ENCODE measurements at places on chromosomes 2 and 18. TPM values are rescaled to one million over a fixed set of nuclear protein-coding genes. Genes with fewer than 3 reads are reported as not detected.

- H3K4me3 ChIP-seq = peak overlapping the region; percentile 73
- no peak for DNase-seq
- H3K36me3 ChIP-seq = no peaks in the 10 kb centered on the region
- H3K27me3 ChIP-seq = peaks cover 38% of the 10 kb centered on the region
- H3K27ac ChIP-seq = no peak overlapping the region
- H3K4me1 ChIP-seq = peaks cover 31% of the 10 kb centered on the region
Measured at GRCh38 chr18:77133051-77133834, 660 bp upstream of the MBP start.

GRCh38 chr2:238160206-238161129 lies 1.7 kb downstream of the ERFE start:
- no peak overlapping the region for H3K27ac ChIP-seq
- peaks cover 80% of the 10 kb centered on the region for H3K27me3 ChIP-seq
- H3K4me3 ChIP-seq = no peak overlapping the region
- no peaks in the 10 kb centered on the region for H3K36me3 ChIP-seq
- DNase-seq = peak; percentile 31

GRCh38 chr2:16361261-16361995 lies 304.2 kb downstream of the CYRIA start:
- no peaks in the 10 kb centered on the region for H3K4me1 ChIP-seq
- H3K4me3 ChIP-seq = no peak overlapping the region
- H3K27ac ChIP-seq = no peak overlapping the region
- no peaks in the 10 kb centered on the region for H3K36me3 ChIP-seq
- H3K27me3 ChIP-seq = no peaks in the 10 kb centered on the region

- no peak for DNase-seq
- no peaks in the 10 kb centered on the region for H3K27me3 ChIP-seq
- no peak overlapping the region for H3K4me3 ChIP-seq
- no peaks in the 10 kb centered on the region for H3K4me1 ChIP-seq
- no peaks in the 10 kb centered on the region for H3K36me3 ChIP-seq
Measured at GRCh38 chr18:28743115-28743514, 566.2 kb upstream of the CDH2 start.

DNA sequence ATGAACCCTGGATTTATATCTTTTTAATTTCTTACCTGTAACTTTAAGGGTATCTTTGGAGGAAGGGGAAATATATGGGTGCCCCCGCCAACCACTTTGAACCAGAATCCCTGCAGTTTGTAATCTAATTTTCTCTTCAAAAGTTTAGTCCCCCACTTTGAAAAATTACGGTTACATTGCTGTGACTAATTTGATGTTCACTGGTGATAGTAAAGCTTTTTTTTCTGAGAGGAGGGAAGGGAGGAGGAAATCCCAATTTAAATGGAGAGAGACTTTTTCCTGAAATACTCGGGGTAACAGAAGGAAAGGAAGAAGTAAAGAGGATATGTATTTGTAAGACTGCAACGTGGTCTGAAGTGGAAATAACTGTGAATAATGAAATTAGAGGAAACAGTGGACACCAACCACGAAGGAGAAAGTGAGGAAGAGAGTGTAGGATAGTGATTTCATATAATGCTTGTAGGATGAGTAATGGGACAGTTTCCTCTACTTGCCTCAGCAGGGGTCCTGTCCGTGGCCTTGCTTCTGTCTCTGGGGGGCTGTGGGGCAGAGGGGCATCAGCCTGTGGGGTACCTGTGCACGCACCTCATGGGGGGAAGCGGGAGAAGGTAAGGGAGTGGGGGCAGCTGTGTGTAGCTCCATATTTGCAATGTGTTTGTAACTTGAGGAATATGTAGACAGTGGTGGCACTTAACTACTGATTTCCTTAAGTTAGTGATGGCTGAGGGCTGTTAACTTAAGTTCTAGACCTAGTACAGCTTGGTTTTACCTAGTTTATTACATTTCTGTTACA lies 161.1 kb downstream of the LTBP1 start:
- H3K4me1 ChIP-seq = no peaks in the 10 kb centered on the region
- no peak for DNase-seq
- no peak overlapping the region for H3K4me3 ChIP-seq
- H3K36me3 ChIP-seq = no peaks in the 10 kb centered on the region
- no peaks in the 10 kb centered on the region for H3K27me3 ChIP-seq
- H3K27ac ChIP-seq = no peak overlapping the region

DNA sequence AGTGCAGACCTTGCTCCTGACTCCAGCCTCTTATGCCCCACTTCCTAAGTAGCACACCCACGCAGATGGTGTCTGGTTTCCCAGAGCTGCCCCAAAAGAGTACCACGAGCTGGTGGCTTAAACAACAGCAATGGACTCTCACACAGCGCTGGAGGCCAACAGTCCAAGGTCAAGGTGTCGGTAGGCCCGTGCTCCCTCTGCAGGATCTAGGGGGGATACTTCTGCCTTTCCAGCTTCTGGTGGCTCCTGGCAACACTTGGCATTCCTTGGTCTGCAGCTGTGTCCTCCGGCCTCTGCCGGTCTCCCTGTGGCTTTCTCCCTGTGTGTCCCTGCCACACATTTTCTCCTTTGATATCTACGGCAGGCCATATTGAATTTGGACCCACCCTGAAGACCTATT lies 99.0 kb downstream of the TSHZ1 start:
- H3K27me3 ChIP-seq = no peaks in the 10 kb centered on the region
- DNase-seq = peak; percentile 15
- H3K4me3 ChIP-seq = no peak overlapping the region
- no peak overlapping the region for H3K27ac ChIP-seq

DNA sequence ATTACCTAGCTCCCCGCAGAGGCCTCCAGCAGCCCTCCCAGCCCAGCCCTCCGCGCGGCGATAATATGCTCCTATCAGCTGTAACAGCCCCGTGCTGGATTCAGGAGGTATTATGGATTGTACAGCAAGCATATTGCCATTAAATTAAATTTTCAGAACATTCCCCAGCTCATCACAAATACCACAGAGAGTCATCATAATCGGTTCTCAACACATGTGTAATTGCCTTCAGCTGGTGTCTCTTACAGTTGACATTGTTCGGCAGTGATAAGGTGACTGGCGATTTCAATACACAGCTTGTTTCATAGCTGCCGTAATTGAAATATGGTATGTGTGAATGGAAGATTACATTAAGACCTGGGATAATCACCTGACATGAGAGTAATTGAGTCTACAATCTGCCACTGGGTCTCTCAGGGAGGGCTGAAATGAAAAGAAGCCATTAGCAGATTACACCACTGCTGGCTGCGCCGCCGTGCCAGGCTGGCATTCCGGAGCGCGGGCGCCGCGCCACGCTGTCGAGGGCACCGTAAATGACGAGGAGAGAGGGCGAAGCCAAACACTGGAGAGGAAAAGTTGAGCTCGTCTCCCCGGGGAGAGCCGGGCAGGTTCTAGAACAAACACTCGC lies 549.4 kb upstream of the SALL3 start:
- no peaks in the 10 kb centered on the region for H3K36me3 ChIP-seq
- DNase-seq = no peak
- no peak overlapping the region for H3K27ac ChIP-seq
- H3K4me3 ChIP-seq = no peak overlapping the region
- H3K4me1 ChIP-seq = no peaks in the 10 kb centered on the region
- H3K27me3 ChIP-seq = peaks cover 20% of the 10 kb centered on the region

- H3K4me3 ChIP-seq = no peak overlapping the region
- H3K27me3 ChIP-seq = 0 out of 3 replicates have a peak, but pooled peaks cover 13% of the 10 kb centered on the region
- H3K27ac ChIP-seq = no peak overlapping the region
- DNase-seq = no peak
- H3K4me1 ChIP-seq = no peaks in the 10 kb centered on the region
Measured at GRCh38 chr18:23835506-23835905, 146.3 kb downstream of the LAMA3 start.

DNA sequence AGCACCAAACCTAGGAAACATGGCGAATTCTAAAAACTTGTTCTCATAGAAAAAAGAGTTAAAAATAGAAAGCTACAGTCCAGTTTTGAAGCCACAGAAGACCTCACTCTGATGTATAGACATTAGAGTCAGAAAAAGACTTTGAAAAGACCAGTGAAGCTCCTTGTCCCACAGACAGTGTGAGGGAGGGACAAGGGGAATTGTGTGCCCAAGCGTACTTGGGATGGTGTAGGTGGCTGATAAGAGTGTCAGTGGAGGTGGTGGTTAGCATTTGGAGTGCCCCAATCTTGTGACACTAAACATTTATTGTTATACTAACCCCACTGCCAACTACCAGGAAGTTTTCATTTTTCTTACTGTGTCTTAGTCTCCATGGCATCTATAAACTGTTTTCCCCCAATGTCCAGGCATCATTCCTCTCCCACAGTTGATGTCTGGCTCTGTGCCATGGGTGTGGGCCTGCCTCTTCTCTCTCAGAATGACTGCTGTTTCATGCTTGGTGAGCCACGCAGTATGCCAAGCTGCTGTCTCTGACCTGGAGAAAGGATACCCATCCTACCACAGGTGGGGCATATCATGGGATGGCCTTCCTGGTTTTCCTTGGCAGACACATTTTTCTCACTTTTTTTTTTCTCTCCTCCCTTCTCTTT lies 161.4 kb downstream of the RPIA start:
- no peaks in the 10 kb centered on the region for H3K27me3 ChIP-seq
- H3K4me3 ChIP-seq = no peak overlapping the region
- DNase-seq = no peak
- no peaks in the 10 kb centered on the region for H3K36me3 ChIP-seq
- peaks cover 7% of the 10 kb centered on the region for H3K4me1 ChIP-seq

- no peaks in the 10 kb centered on the region for H3K27me3 ChIP-seq
- H3K27ac ChIP-seq = no peak overlapping the region
Measured at GRCh38 chr2:177474998-177475397, 82.4 kb downstream of the AGPS start.

GRCh38 chr2:232600053-232600773 lies 33.2 kb upstream of the EFHD1 start:
- no peaks in the 10 kb centered on the region for H3K36me3 ChIP-seq
- H3K27ac ChIP-seq = no peak overlapping the region
- H3K27me3 ChIP-seq = peaks cover 8% of the 10 kb centered on the region
- no peak for DNase-seq

DNA sequence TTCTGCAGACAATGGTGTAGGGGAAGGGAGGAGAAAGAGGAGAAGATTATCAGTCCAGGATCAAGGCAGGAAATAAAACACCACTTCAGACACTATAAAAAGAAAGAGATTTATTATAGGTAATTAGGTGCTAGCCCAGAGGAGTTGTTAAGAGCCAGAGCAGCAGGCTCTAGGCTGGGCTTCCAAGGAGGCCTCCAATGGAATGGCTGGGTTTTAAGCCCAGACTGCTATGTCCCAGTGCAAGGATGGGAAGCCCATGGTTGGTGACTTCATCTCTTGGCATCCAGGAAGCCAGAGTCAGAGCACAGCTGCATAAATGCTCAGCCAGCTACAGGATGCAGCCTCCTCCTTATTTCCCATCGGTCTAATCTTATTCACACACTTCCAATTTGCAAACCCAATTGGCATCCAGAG lies 95.6 kb downstream of the LAMA3 start:
- H3K4me3 ChIP-seq = no peak overlapping the region
- no peak for DNase-seq
- no peaks in the 10 kb centered on the region for H3K27me3 ChIP-seq

GRCh38 chr2:225597911-225598310 lies 198.4 kb downstream of the NYAP2 start:
- no peak overlapping the region for H3K4me3 ChIP-seq
- H3K4me1 ChIP-seq = no peaks in the 10 kb centered on the region
- H3K27ac ChIP-seq = no peak overlapping the region

DNA sequence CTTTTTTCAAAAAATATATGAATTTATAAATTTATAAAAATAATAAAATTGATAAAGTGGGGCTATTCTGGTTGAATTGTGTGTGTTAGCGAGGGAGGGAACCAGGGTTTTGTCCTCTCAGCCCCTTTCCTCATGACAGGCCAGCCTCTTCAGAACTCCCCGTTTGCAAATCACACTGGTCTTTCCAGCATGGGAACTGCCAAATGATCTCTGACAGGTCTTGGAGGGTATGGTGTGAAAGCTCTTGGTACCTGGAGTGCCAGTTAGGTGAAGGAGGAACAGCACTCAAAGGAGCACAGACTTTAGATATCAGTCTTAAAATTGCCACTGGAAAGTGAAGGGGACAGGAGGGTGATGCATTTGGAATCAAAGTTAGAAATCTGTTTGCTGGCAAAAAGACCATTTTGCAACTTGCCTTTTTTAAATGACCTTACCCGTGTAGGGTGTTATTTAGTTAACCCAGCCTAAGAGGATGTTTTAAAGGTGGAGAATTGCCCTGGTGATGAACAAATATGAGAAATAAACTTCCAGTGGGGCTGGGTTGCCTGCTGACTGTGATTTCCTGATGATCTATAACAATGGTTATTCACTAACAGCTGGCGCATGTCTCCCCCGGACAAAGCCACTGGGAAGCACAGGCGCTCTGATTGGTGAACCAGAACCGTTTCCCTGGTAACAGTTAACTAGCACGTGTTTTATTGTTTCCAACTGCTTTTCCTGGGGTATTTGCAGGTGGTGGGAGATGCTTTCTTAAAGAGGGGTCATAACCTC lies 85.3 kb upstream of the EFEMP1 start:
- no peaks in the 10 kb centered on the region for H3K4me1 ChIP-seq
- H3K36me3 ChIP-seq = no peaks in the 10 kb centered on the region
- no peak overlapping the region for H3K4me3 ChIP-seq
- H3K27me3 ChIP-seq = no peaks in the 10 kb centered on the region
- no peak overlapping the region for H3K27ac ChIP-seq
- no peak for DNase-seq

- DNase-seq = no peak
- H3K4me3 ChIP-seq = no peak overlapping the region
Measured at GRCh38 chr2:214497489-214497888, 86.6 kb downstream of the VWC2L start.

DNA sequence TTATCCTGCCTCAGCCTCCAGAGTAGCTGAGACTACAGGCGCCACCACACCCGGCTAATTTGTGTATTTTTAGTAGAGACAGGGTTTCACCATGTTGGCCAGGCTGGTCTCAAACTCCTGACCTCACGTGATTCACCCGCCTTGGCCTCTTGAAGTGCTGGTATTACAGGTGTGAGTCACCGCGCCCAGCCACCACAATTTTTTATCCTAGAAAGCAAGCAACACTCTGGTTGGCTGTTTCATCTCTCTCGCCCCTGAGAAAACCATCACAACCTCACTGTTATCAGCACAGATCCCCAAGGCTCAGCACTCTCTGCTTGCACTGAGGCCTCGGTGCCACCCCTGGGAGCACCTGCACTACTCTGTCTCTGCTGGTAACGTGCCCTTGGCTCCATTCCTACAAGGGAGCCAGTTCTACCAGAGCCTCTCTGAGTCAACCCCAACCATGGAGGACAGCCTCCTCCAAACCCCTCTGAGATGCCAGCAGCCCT lies 134.8 kb upstream of the AGAP1 start:
- H3K27me3 ChIP-seq = peaks cover 2% of the 10 kb centered on the region
- no peaks in the 10 kb centered on the region for H3K36me3 ChIP-seq
- H3K27ac ChIP-seq = no peak overlapping the region

LHCGR gene
- total RNA-seq = not detected

RAPGEF4 gene
- 0.91 TPM for total RNA-seq

RPRM gene
- total RNA-seq = not detected

IL1R1 gene
- total RNA-seq = 48.3 TPM

CTDSP1 gene
- 78.5 TPM for total RNA-seq

AOX1 gene
- total RNA-seq = 18.0 TPM

NEU2 gene
- total RNA-seq = not detected

SLC40A1 gene
- total RNA-seq = 19.2 TPM

Data from HepG2 (cell line).